ENCODE measurements at places on chromosomes 1 and 21.

DNA sequence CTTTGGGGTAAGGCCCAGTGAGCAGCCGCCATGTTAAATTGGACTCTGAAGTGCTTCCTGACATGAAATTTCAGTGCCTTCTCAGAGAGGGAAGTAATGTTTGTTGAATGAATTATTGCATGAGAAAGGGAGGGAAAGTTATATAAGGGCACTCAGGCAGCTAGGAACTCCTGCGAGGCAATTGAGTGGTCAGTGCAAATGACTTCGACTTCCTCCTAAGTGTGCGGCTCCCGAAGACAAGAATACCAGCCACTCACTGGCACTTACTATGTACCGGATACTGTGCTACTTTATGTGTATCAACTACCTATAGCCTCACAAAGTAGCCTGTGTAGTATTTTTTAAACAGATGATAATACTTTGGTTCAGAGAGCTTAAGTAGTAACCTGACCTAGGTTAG, 52.5 kb downstream of the CNN3 start:
- no peak for DNase-seq

DNA sequence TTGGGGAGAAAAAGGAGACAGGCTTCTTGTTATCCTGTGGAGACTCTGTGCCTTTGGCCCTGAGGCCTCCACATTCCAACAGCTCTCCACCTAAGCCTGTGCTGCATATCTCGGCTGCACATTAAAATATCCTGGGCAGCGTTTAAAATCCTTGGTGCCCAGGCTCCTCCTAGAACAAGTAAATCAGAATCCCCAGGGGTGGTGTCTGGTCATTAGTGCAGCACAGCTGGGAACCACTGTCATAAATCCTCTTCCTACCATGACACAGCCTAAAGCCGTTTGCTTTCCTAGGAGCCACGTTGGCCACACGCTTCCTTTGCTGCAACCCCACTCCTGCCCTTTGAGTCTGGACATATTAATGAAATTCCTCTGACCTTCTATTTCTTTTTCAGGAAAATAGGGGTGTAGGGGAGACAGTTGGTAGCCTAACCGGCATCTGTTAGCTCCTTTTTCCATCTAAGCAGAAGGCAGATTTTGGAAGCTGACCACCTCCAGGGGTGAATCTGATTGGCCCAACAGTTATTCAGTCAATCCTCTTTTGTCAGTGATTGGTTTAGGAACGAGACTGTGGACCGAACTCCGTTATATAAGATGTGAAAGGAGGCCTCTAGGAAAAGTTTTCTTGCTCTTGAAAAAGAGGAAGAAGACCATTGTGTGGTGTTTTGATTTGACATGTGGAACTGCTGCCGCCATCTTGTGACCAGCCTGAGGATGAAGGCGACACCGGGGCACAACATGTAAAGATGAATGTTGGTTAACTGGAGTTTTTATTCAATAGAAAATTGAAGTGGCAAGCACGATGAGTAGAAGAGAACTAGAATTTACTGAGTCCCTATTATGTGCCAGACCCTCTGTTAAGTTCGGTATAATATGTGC, 41.9 kb downstream of the JUN start:
- no peak for DNase-seq

DNA sequence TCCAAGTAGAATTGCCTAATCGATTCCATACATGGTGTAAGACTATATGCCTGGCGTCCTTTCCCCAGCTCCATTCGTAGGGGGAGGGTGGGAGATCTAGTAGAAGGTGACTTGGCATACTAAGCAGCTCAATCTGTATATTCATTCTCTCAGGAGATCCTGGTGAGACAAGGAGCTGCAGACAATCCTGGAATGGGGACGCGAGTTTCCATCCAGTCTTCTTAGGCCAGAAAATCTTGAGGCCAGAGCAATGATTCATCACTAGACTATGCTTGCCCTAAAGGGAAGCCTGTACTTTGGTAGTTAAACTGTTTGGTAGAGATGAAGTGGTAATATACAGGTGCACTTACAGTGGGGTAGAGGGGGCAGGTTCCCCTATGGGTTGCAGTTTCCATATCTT, 468.7 kb downstream of the ADGRL2 start:
- DNase-seq, result no peak

DNA sequence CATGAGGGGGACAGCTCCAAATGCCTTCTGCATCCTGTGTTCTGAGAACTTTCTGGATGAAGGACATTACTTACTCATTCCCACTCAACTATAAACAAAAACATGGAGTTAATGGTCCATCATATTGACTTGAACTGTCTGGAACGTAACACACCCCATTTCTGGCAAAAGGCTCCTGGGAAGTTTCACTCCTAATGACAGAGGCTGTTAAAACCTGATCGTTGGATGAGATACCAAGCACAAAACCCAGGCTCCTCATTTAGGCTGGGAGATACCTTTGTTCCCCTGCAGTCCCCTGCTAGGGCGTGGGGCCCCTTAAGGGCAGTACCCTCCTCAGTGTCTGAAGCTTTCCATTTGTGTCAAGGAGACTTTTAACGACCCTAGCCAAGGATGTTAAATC, 78.9 kb downstream of the RHOU start:
- no peak for DNase-seq

GRCh38 chr1:8701794-8702471, 115.5 kb downstream of the RERE start:
- DNase-seq, result no peak

DNA sequence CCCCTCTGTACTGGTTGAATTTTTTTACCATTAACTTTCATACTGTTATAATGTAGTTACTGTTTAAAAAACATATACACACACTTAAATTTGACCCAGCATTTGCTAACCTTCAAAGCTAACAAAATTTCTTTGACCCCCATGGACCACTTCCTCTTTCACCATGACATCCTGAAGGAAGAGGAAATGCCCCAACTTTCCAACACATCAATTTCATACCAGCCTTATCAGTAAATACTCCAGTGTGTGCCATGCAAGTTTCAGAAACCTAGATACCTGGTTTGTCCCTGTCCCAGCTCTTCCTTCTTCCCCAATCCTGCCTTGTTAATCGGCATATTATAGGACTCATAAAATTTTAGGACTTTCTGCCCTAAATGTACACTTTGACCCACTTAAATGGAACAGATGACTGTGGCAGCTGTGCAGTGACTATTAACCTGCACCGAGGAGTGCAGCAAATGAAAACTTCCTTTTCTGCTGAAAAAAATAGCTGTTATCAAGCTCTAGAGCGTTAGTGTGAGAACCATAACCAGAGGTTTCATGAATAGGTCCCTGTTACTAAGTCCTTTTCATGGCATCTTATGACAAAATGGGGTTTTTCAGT, 54.1 kb downstream of the DTL start:
- DNase-seq, result no peak

- DNase-seq, result no peak
Observed at GRCh38 chr1:109152196-109152595, 38.3 kb downstream of the ELAPOR1 start.

GRCh38 chr1:165824269-165824643, 3.2 kb upstream of the UCK2 start:
- DNase-seq, result no peak

GRCh38 chr1:91889717-91890459, 3.9 kb upstream of the TGFBR3 start:
- DNase-seq, result no peak

- no peak for DNase-seq
Observed at GRCh38 chr1:154626456-154627256, 18.7 kb upstream of the ADAR start.

GRCh38 chr1:169327875-169328274, 39.7 kb downstream of the NME7 start:
- no peak for DNase-seq

GRCh38 chr1:185080422-185080821, 35.1 kb downstream of the RNF2 start:
- no peak for DNase-seq

GRCh38 chr1:89310976-89311375, 38.3 kb upstream of the GBP5 start:
- no peak for DNase-seq

DNA sequence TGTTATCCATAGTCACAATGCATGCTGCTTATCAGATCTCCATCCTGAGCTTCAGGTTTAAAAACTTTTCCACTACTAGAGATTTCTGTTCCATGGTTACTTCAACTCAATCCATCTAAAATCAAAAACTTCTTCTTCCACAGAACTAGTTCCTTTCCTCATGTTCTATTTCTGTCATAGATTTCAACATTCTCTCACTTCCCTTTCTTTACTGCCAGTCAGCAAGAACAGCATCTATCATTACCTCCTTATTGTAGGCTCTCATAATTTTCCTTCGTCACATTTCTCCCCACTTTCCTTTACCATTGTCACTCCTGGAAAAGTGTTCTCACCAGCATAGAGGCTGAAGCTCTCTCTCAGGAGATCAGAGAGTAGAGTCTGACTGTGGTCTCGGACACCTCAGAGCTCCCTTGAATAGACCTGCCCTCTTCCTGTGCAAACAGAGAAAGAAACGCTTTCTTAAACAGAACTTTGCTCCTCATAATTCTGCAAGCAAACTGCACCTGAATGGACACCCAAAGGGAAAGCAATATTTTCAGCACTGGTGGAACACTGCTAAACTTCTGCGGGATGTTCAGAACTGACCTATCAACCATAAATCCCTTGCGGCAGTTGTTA, 48.7 kb upstream of the KIRREL1 start:
- DNase-seq, result no peak

GRCh38 chr1:75954586-75954985, 22.4 kb upstream of the ASB17 start:
- DNase-seq, result no peak

DNA sequence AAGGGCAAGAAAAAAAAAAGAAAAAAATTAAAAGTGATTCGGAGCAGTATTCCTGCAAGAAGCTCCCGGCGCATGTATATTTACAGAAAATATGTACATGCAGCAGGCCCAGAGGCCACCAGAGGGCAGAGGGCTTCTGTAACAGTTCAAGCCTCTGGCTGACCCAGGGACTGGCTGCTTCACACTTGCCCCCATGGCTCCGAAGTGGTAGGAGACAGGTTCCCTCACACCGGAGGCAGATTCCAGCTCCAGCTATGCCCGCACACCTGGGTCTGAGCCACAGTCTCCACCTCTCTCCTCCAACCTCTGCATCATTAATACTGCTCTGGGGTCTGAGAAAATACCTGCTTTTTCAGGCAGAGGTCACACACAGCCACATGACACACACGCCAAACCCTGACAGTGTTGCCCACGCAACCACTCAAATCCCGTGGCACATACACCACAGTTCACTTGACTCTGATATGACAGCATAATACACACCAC, 2.2 kb upstream of the ARHGAP30 start:
- peak; percentile 20 for DNase-seq

GRCh38 chr1:113207019-113207418, 134.0 kb downstream of the LRIG2 start:
- DNase-seq, result no peak

GRCh38 chr1:57279909-57280666, 143.8 kb downstream of the DAB1 start:
- no peak for DNase-seq

DNA sequence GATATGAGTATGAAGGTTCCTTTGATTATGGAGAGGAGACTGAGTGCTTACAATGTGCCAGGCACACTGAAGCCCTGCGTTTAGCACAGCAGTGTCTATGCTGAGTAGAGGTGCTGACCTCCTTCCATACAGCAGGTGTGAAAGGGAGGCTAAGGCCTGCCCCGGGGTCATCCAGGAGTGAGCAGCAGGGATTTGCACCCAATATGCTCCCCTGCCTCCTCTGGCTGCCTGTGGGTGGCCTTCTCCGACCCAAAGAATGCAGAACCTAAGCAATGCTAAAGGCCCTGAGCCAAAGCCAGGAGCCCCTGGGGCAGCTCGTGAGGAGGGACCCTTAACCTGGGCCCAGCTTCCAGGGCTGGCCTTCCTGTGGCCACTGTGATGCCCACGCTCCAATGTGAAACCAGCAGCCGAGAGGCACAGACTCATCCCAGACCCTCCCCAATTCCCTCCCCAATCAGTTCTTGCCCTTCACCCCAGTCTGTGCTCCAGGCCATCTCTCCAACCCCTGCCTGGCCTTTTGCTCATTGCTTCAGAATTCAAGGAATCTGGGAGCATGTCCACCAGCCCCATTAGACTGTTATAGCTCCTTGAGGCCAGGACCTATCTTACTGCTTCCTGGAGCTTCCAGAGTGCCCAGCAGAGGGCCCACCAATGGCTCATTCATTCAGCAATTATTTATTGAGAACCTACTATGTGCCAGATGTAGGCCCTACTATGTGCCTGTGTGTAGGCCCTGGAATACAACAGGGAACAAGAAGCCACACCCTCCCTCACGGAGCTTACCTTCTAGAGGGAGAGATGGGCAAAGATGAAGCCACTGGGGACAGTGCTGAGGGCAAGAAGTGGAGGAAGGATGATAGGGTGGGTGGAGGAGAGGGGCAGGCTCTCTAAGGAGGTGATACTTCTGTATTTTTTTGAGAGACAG, 53.3 kb downstream of the TAS1R2 start:
- DNase-seq, result no peak

GRCh38 chr1:10698726-10699469, 97.5 kb downstream of the CASZ1 start:
- DNase-seq, result no peak

DNA sequence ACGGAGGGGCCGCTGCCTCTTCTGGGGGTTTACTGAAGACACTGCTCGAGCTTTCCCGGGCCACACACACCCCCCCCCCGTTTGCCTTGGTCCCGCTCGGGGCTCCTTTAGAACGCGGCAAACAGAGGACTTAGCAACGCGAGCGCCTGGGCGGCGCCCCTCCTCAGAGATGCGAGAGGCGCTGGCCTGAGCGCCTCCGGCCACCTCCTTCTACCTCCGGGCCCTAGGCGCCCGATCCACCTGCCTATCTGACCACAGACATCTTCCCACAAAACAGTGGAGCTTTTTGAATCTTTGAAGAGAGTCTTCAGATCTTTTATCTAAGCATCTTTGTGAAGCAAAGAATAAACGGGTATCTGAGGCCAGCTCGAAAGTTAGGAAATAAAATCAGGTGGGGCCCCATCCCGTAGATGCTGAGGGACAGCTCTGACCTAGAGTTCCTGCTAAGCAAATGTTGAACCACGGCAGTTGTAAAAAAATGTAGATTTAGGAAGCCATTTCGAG, 436 bp upstream of the TTLL7 start:
- no peak for DNase-seq

DNA sequence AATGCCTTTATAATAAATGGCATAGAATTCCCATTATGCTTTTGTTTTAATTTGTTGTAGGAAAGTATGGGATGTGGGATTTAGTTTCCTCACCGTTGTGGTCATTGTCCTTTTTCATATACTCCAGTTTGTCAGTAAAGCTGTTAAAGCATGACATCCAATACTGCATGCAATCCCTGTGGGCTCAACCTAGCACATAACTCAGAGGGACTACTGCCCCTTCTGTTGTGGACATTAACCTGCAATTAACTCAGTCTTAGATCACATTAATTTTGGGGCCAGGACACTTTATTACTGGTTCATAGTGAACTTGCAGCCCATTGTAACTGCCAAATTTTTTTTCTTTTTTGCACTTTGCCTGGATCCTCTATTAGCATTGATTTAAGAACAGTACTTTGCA, 112.5 kb downstream of the DNM3 start:
- DNase-seq, result no peak

GRCh38 chr1:228146417-228147150, 3.1 kb upstream of the GJC2 start:
- DNase-seq, result no peak

DNA sequence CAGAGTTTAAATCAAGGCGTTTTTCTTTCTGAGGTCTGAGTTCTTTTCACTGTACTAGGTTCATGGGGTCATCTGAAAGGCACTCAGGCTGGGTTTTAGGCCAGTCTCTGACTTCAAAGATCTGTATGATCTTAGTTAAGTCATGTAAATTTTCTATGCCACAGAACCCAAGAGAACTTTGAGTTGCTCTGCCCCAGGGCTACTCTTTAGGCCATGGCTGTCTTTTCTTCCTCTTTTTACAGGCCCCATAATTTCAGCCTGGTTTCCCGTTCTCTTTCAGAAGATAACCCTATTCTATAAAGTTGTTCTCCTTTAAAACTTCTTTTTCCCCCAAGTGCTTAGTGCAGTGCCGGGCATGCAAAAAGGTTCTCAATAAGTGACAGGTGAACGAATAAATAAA, 26.1 kb downstream of the METTL13 start:
- no peak for DNase-seq
